ENCODE measurements at places on chromosomes 11 and 22. TPM values are rescaled to one million over a fixed set of nuclear protein-coding genes. Genes with fewer than 3 reads are reported as not detected.

DNA sequence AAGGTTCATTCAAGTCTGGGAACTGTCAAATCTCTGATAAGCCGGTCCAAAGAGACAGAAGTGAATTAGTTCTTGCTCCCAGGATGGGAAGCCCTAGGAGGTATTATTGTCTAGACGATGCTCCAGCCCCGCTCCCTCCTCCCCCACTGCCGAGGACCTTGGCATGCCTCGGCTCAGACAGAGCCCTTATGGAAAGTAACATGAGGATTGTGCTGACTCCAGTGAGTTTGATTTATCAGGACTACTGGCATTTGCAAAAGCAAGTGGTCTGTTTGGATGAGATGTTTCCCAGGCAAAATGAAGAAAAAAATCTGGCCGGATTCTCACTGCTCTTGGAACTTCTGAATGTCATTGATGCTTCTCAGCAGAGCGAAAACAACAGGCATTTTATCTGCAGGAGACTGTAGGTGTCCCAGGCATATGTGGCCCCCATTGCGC, 341.0 kb downstream of the ETS1 start:
- peak overlapping the region; percentile 97 for H3K27ac ChIP-seq
- peaks cover 45% of the 10 kb centered on the region for H3K4me1 ChIP-seq
- H3K36me3 ChIP-seq, result no peaks in the 10 kb centered on the region
- no peak for DNase-seq
- peak overlapping the region; percentile 15 for H3K4me3 ChIP-seq

- DNase-seq, result no peak
- no peak within 1 kb of the TSS for H3K4me3 ChIP-seq
- H3K4me1 ChIP-seq, result peaks cover 7% of the 10 kb centered on the region
- H3K36me3 ChIP-seq, result peaks cover 9% of the 10 kb centered on the region
- no peak within 1 kb of the TSS for H3K27ac ChIP-seq
- no peaks in the 10 kb centered on the region for H3K27me3 ChIP-seq
Measured at GRCh38 chr11:64935359-64936081, at the start of gene GPHA2. GPHA2 (minus strand) TSS chr11:64935893; CDS start chr11:64935460, 433 bp downstream.

- H3K36me3 ChIP-seq, result peaks cover 4% of the 10 kb centered on the region
- H3K4me1 ChIP-seq, result peaks cover 6% of the 10 kb centered on the region
- DNase-seq, result no peak
- H3K4me3 ChIP-seq, result no peak overlapping the region
Measured at GRCh38 chr11:114317787-114318137, 21.6 kb downstream of the NNMT start.

RHOD gene
- 9.4 TPM for total RNA-seq

DNA sequence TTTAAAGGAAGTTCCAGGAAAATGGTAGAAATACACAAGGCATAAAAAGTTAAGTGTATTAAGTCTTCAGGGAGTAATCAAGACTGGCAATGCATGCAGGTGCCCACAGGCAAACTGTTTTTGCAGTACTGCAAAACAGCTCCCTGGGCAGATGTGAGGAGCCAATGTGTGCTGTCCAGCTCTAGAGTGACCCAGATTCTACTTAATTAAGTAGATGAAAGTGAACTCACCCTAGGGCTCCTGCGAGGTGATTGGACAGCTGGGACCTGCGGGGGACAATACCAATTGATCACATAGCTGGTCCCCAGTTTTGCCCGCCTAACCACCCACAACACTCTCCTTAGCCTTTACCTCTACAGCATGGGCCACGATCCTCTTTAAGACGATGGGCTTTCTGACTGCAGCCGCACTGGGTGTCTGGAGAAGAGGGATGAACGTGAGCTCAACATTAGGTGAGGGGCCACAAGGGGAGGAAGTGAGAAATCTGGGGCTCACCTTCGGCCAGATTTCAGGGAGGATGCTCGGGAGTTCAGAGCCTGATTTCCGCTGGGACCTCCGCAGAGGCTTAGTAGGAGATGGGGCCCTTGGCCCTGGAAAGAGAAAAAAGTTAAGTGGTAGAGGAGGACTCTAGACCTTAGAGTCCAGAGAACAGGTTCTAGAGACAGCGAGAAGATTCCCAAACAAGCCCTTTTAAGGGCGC, 556 bp downstream of the CDCA5 start:
- H3K4me3 ChIP-seq, result peak overlapping the region; percentile 93
- H3K27me3 ChIP-seq, result no peaks in the 10 kb centered on the region
- no peak for DNase-seq
- H3K4me1 ChIP-seq, result peaks cover 28% of the 10 kb centered on the region
- H3K36me3 ChIP-seq, result peaks cover 5% of the 10 kb centered on the region

B3GAT1 gene
- total RNA-seq, result 2.4 TPM

BLID gene
- total RNA-seq, result 1.0 TPM

- peak overlapping the region; percentile 92 for H3K4me3 ChIP-seq
- DNase-seq, result no peak
Measured at GRCh38 chr11:10540546-10540914, 457 bp downstream of the RNF141 start.

- no peak for DNase-seq
- H3K36me3 ChIP-seq, result no peaks in the 10 kb centered on the region
- peak overlapping the region; percentile 88 for H3K27ac ChIP-seq
- no peaks in the 10 kb centered on the region for H3K27me3 ChIP-seq
- peak overlapping the region; percentile 19 for H3K4me3 ChIP-seq
Measured at GRCh38 chr11:43830928-43831440, 49.6 kb upstream of the ALKBH3 start.

- H3K27ac ChIP-seq, result peak overlapping the region; percentile 97
- peak overlapping the region; percentile 67 for H3K4me3 ChIP-seq
- peaks cover 58% of the 10 kb centered on the region for H3K4me1 ChIP-seq
- DNase-seq, result no peak
Measured at GRCh38 chr11:94794287-94795168, 26.4 kb downstream of the AMOTL1 start.

TTC9C gene
- 36.6 TPM for total RNA-seq
